ENCODE measurements at places on chromosomes 16 and 17.

DNA sequence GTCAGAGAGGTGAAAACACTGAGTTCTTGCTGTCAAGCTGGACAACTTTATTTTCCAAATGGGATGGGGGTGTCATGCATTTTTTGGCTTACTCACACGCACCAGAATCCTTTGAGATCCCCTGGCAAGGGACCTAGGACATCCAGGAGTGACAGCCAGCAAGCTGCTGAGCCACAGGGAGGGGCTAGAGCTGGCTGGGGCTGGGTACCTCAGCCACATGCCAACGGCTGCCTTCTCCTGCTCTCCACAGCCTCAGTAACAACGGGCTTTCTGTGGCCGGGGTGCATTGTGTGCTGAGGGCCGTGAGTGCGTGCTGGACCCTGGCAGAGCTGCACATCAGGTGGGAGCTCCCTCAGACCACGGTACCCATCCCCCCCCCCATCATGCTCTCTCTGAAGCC lies 47.6 kb downstream of the NLRC5 start:
- DNase-seq = no peak

- no peak for DNase-seq
Observed at GRCh38 chr17:80113033-80113484, 11.7 kb downstream of the GAA start.

- DNase-seq = no peak
Observed at GRCh38 chr16:54288030-54288834, 1.6 kb upstream of the IRX3 start.

DNA sequence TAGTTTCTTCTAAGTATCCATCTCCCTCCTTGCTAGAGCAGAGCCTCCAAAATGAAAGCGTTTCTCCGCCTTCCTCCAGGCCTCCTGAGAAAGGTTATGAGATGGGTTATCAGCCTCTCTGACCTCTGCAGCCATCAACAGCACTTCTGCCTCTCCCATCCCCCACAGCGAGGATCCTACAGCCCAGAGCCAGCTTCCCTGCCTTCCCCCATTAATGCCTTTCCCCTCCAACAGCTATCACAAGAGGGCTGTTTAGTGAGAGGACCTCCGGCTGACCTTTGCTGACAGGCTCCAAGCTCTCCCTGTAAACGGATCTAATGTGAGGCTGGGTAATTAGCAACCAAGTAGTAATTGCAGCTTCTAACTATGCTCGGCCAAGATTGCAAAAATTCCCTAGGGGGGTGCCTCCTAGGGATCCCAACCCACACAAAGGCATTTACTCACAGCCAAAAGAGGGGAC lies 55.8 kb downstream of the ZFHX3 start:
- DNase-seq = no peak

- no peak for DNase-seq
Observed at GRCh38 chr16:28549301-28549899, 4.3 kb upstream of the SGF29 start.

- DNase-seq = no peak
Observed at GRCh38 chr16:65608455-65608854, 486.6 kb upstream of the CDH11 start.

- no peak for DNase-seq
Observed at GRCh38 chr17:69018687-69019086, 42.0 kb downstream of the ABCA9 start.

GRCh38 chr16:4288148-4288921 lies 15.5 kb upstream of the TFAP4 start:
- no peak for DNase-seq

DNA sequence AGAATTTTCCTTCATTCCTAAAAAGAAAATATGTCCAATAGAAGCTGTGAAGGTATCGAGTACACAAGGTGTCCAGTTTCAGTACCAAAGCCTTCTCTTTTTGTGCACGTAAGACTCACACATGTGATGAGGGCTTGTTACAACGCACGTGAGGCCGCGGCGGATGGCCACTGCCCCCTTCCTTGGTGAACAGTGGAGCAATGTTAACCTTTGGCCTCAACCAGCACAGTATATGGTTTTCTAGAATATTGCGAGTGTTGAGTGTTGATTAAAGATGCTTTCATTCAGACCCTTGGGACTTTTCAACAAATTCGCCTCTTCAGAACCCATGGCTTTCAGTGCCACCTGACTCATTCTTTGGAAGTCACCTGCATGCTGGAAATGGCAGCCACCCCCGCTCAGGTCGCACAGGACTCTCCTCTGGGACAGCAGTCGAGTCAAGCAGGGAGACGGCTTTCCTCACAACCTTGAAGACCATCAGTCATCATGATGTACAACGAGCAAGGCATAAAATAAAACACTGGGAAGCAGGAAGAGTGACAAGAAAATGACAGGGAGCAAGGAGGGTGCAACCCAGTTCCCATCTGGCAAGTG lies 14.5 kb downstream of the MAP1LC3B start:
- DNase-seq = no peak

GRCh38 chr17:74785981-74786360 lies 9.8 kb upstream of the NAT9 start:
- DNase-seq = no peak

- DNase-seq = no peak
Observed at GRCh38 chr16:90008708-90009145, 10.5 kb downstream of the DBNDD1 start.

DNA sequence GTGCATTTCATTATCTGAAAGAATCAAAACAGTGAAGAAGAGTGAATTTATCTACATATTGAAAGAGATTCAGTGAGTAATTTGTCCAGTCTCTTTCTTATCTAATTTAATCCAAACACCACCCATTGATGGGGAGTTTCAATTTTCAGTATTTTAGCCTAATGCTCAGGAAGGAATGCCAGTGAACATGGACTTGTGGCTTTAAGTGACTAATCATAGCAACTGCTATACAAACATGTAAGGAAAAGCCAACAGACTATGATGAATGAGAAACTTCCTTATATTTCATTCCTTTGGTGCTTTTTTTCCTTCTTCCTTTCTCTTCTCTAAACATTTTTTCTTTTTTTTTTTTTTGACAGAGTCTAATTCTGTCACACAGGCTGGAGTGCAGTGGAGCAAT lies 885.8 kb downstream of the KCNJ2 start:
- DNase-seq = peak; percentile 9

- DNase-seq = no peak
Observed at GRCh38 chr16:53848277-53848942, 144.5 kb downstream of the FTO start.

GRCh38 chr17:16818821-16819683 lies 129.0 kb downstream of the CCDC144A start:
- no peak for DNase-seq

GRCh38 chr17:21452377-21453143 lies 76.4 kb downstream of the KCNJ12 start:
- DNase-seq = no peak

DNA sequence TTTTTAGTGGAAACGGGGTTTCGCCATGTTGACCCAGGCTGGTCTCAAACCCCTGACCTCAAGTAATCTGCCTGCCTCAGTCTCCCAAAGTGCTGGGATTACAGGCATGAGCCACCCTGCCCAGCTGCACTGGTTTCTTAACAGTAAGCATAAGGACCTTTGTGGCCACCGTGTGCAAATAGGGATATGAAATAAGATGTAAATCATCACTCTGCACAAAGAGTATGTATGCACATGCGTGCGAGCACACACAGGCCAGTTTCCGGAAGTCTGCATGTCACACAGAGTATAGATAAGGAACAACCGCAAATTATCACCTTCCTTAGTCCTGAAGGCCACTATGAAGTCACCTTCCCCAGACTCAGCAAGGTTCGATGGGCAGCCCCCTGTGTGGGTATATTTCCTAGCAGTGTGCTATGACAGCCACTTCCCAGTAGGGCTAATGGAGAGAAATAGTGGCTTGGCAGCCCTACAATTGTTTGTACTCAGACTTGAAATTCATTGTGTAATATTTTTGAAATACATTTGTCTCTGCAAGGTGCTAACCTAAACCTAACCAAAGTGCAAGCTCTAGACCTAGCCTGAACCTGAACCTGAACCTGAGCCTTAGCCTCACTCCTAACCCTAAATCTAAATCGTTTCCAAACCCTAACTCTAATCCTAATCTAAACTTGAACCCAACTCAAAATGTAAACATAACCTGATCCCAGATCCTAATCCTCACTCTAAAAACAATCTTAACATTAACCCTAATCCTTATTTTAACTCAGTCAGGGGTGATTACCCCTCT lies 48.4 kb upstream of the SKAP1 start:
- DNase-seq = no peak

DNA sequence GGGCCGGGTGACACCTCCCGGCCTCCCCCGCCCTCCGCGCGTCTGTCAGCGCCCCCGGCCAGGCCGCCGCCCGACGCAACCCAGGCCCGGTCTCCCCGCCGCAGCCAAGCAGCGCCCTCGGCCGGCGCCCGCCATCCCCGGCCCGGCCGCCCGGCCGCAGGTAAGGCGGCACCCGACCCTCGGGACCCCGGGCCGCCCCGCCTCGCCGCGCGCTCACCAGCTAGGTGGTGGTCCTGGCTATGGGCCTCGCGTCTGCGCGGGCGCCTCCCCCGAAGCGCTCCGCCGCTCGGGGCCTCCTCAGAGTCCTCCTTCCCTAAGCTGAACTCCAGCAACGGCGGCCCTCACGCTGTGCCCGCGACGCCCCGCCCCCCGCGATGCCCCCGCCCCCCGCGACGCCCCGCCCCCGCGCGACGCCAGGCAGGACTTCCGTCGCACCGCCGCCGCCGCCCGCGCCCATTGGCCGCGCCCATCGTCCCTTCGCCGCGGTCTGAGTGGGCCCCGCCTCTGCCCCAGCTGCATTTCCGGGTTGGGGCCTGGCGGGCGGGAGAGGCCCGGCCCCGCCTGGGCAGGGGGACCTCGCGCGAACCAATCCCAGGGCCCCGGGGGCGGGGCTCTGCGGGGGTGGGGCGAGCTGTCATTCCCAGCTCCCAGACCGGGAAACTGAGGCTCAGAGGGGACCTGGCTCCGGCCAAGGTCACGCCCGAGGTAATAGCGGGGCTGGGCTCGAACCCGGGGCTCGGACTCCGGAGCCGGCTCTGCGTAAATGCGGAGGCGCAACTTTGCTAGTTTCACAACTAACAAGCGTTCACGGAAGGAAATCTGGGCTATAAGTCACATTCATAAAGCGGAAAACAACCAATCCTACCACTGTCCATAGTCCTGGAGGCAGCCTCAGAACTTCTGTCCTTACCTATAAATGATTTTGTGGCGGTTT lies 9.0 kb upstream of the KCTD5 start:
- peak; percentile 41 for DNase-seq

DNA sequence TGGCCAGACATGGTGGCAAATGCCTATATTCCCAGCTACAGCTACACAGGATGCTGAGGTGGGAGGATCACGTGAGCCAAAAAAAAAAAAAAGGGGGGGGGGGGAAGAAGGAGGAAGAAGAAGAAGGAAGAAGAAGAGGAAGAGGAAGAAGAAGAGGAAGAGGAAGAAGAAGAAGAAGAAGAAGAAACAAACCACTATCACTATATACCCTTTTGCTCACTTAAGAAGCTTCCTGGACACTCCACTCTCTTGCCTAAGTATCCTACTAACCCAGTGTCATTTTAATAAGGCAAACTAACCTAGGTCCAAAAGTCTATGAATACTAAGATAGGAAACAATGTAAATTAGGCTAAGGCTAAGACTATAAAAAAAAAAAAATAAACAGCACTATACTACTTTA lies 54.8 kb downstream of the GPATCH8 start:
- DNase-seq = no peak

DNA sequence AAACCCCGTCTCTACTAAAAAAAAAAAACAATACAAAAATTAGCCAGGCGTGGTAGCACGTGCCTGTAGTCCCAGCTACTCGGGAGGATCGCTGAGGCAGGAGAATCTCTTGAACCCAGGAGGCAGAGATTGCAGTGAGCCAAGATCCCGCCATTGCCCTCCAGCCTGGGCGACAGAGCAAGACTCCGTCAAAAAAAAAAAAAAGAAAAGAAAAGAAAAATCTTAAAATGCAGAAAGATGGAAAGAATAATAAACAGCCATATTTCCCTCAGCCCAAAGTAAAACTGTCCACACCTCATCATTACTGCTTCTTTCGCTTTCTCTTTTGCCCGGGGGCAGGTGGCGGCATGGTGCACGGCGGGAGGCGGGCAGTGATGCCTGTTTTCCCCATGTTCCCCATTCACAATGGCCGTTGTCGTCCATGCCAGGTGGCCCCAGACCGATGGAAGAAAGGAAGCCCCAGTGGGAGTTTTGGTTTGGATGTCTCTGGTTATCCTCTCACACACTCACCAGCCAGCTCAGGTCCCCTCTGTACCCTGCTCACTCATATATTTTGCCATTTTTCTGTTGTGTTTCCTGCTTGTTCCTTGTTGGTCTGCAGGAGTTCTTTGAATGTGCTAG lies 37.0 kb upstream of the PEMT start:
- DNase-seq = no peak

- DNase-seq = no peak
Observed at GRCh38 chr16:817001-817906, 16.7 kb upstream of the GNG13 start.

- DNase-seq = no peak
Observed at GRCh38 chr17:61816538-61816937, 46.8 kb downstream of the BRIP1 start.

DNA sequence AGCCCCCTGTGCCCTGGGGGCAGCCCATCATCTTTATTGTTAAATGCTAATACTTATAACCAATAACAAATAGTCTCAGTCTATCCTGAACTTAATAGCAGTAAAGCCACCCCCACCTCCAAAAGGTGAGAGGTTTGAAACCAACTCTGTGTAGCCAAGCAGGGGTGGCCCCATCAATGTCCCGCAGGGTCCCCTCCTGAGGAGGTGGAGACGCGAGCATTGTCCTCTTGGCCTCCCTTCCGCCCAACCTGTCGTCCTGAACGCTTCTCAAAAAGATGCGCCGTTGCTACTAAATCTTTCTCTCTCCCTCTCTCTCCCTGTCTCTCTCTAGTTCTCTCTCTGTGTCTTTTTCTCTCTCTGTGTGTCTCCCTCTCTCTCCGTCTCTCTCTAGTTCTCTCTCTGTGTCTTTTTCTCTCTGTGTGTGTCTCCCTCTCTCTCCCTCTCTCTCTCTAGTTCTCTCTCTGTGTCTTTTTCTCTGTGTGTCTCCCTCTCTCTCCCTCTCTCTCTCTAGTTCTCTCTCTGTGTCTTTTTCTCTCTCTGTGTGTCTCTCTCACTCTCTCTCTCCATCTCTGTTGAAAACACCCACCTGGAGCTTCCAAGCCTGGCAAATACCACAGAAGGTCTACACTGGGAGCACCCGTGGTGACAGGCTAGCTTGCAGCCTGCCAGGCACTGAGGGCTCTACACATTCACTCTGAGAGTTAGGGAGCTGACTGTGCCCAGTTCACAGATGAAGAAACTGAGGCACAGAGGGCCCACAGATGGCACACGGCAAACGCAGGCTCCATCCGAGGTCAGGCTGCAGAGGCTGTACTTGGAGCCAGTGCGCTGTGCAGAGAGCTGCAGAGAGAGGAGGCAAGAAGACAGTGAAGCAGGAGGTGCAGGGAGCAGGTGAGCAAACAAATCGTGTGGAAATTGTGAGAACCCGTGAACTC lies 185.9 kb downstream of the C16orf95 start:
- DNase-seq = no peak

- no peak for DNase-seq
Observed at GRCh38 chr17:12410717-12411116, 255.0 kb upstream of the MYOCD start.
